Activated naive CD8-positive, alpha-beta T cell treated with anti-CD3 and anti-CD28 coated beads, Interleukin-2, amount 50 U/mL, for 24 hours (primary cell): ENCODE measurements at places on chromosomes 4 and X.
A peak's percentile ranks its signal among the peaks of the same experiment; 100 is the strongest.

DNA sequence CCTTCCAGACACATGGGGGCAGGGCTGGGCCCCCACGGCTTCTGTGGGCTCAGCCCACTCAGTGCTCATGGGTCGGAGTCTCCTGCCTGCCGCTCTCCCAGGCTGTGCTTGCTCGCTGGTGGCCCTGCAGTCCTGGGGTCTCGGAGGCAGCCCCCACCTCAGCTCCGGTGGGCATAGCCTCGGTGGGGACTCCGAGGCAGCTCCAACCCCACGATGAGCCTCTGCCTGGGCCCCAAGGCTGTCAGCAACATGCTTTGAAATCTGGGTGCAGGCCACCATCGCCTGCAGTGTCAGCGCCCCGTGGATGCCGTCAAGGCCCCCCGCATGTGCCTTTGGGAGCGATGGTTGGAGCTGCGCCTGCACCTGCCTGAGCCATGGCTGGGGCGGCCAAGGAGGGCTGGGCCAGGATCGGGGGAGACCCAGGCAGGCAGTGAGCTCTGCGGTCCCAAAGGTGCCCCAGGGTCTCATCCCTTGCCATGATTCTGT lies 30.2 kb upstream of the SPON2 start:
- H3K4me1 ChIP-seq, result peaks cover 48% of the 10 kb centered on the region
- no peaks in the 10 kb centered on the region for H3K27me3 ChIP-seq
- H3K27ac ChIP-seq, result peak overlapping the region; percentile 92
- no peak for DNase-seq

GRCh38 chr4:20591571-20591970 lies 108.7 kb upstream of the PACRGL start:
- no peaks in the 10 kb centered on the region for H3K27me3 ChIP-seq
- no peak overlapping the region for H3K27ac ChIP-seq
- no peak for DNase-seq
- H3K4me1 ChIP-seq, result no peaks in the 10 kb centered on the region

GRCh38 chr4:189771696-189772361 lies 168.8 kb upstream of the FRG1 start:
- H3K27ac ChIP-seq, result no peak overlapping the region
- no peaks in the 10 kb centered on the region for H3K36me3 ChIP-seq
- H3K4me1 ChIP-seq, result no peaks in the 10 kb centered on the region
- H3K27me3 ChIP-seq, result no peaks in the 10 kb centered on the region
- no peak for DNase-seq

DNA sequence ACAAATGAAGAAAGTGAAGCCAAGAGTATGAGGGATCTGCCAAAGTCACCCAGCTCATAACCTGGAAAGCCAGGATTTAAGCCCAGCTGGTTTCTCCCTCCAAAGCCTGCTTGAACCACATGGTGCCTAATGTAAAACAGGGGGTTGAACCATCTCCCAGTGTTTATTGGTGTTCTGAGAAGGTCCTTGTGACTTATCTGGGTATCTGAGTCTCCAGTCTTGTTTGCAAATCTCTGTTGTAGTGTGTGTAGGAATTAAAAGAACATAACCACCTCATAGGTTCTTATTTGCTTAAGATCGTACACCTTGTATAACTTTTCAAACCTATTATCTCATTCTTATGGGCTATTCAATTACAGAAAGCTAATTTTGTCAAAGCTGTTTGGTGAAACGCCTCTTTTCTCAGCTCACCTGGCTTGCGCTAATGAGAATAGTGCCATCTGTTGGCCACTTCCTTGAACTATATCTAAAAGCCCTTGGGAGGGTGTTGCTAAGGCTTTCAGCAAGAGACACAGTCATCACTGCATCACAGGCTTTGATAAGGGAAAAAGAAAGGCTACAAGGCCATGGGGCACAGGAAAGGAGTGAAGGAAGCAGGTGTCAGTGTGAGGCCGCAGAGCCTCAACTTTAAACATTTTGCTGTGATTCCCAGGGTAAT lies 34.0 kb downstream of the ETDB start:
- DNase-seq, result peak; percentile 17
- H3K27me3 ChIP-seq, result peaks cover 5% of the 10 kb centered on the region
- H3K36me3 ChIP-seq, result no peaks in the 10 kb centered on the region
- no peak overlapping the region for H3K27ac ChIP-seq
- H3K4me1 ChIP-seq, result peaks cover 6% of the 10 kb centered on the region
- no peak overlapping the region for H3K4me3 ChIP-seq

- DNase-seq, result no peak
- H3K4me3 ChIP-seq, result no peak overlapping the region
- no peaks in the 10 kb centered on the region for H3K4me1 ChIP-seq
- peaks cover 12% of the 10 kb centered on the region for H3K36me3 ChIP-seq
- no peak overlapping the region for H3K27ac ChIP-seq
- no peaks in the 10 kb centered on the region for H3K27me3 ChIP-seq
Observed at GRCh38 chr4:87354168-87355102, 31.8 kb upstream of the HSD17B13 start.

DNA sequence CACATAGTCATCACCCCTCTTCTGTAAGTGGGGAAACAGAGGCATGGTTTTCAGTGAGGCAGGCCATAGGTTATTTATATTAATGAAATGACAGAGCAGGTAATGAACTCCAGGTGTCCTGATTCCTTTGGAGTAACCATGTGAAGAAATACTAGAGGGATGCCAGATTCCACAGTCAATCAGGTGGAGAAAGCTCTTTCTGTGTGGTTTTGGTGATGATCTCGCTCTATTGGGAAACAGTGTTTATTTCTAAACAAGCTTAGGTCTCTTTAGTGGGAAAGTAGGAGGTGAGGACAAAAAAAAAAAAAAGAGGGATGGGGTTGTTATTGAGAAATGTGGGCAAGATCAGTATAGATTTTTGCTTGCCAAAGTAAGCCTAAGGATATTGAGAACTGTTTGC lies 12.2 kb downstream of the DOCK11 start:
- H3K4me1 ChIP-seq, result peaks cover 67% of the 10 kb centered on the region
- H3K4me3 ChIP-seq, result no peak overlapping the region
- H3K27ac ChIP-seq, result no peak overlapping the region
- no peaks in the 10 kb centered on the region for H3K27me3 ChIP-seq

DNA sequence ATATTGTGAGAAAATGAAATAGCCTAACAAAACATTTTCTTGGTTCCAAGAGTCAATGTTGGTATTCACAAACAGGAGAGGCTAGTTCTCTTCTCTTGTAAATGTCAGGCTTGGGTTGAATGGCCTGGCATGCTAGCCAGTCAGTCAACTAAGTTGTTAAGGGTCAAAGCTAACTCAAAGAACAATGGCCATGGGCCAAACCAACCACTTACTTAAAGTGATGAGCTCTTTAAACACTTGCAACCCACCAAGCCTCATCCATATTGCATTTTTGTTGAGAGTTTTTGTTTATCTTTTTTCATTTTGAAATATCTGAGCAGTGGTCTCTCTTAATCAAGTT lies 394.5 kb downstream of the RAB28 start:
- no peak overlapping the region for H3K27ac ChIP-seq
- H3K4me3 ChIP-seq, result no peak overlapping the region
- no peaks in the 10 kb centered on the region for H3K36me3 ChIP-seq

DNA sequence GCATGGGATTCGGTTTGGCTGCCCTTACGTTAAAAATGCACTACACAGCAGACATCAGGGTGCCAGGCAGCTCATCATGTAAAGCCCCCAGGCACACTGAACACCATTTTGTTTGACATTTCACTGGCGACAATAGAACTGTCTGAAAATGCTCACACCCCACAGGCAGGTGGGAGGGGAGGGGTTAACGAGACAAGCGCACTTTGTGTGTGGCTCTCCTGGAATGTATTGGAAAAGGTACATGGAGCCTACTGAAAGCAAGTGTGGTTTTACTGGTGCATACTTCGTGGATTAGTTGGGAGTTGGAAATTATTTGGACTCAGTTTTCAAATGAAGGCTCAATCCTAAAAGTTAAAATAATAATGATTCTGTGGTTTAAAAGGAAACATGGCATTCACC lies 31.6 kb upstream of the PPARGC1A start:
- no peaks in the 10 kb centered on the region for H3K36me3 ChIP-seq
- no peak overlapping the region for H3K27ac ChIP-seq
- no peaks in the 10 kb centered on the region for H3K27me3 ChIP-seq
- H3K4me1 ChIP-seq, result no peaks in the 10 kb centered on the region
- DNase-seq, result no peak

GRCh38 chr4:87192145-87192919 lies 28.1 kb downstream of the KLHL8 start:
- peaks cover 9% of the 10 kb centered on the region for H3K4me1 ChIP-seq
- peaks cover 10% of the 10 kb centered on the region for H3K36me3 ChIP-seq
- H3K4me3 ChIP-seq, result no peak overlapping the region
- DNase-seq, result no peak
- no peak overlapping the region for H3K27ac ChIP-seq

DNA sequence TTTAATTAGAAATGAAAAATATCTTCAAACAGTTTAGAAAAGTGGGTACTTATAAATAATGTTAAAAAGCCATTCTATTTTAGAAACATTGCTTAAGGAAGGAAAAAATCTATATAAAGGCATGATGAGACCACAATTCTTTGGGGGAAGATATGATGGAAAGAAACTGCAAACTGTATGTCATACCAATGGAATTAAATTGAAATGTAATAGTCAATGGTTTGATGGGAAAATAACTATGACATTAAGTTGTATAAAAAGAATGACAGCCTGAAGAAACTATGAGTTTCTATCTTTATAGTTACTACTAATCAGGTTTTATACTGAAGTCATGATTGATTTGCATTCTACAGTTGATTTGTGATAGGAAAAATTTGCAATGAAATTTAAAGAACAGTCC lies 40.3 kb upstream of the CAMK2D start:
- H3K27ac ChIP-seq, result no peak overlapping the region
- no peak overlapping the region for H3K4me3 ChIP-seq
- DNase-seq, result no peak
- no peaks in the 10 kb centered on the region for H3K4me1 ChIP-seq
- H3K36me3 ChIP-seq, result no peaks in the 10 kb centered on the region

- H3K36me3 ChIP-seq, result no peaks in the 10 kb centered on the region
- no peaks in the 10 kb centered on the region for H3K27me3 ChIP-seq
- H3K4me1 ChIP-seq, result no peaks in the 10 kb centered on the region
- H3K4me3 ChIP-seq, result no peak overlapping the region
Observed at GRCh38 chrX:5117816-5118215, 1110.9 kb downstream of the NLGN4X start.
